ENCODE measurements at places on chromosomes 3 and 15.

GRCh38 chr3:42601896-42602581, 1.6 kb downstream of the NKTR start:
- DNase-seq, result no peak

GRCh38 chr3:99541181-99541580, 97.2 kb upstream of the COL8A1 start:
- DNase-seq, result no peak

DNA sequence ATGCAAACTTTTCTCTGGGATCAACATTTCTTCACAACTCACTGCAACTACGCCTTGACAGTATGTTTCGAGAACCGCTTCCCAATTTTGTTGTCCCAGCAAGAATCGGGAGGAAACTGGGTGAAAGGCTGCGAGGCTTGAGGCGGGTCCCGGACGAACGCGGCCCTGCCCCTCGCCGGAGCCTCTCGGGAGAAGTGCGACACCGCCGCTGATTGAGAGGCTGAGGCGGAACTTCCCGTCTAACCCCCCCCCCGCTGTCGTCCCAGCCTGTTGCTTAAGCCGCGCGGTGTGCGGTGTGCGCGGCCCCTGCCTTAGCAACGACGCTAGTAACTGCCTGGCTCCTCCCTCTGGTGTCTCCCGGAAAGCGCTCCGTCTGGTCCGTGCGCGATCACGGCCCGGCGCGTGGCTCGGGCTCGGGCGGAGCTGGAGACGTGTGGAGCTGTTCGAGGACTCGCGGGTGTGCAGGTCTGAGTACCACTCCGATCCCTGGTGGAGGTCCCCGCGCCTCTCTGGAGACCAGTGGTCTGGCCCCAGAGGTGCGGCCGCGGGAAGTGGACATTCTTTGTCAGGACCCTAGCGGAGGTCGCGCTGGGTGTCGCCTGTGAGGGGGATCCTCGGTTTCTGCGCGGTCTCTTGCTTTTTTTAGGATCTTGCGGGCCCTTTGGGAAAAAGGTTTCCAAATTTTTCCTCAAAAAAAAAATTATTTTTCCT, at the start of the genes DTWD1 and FAM227B:
DTWD1 (plus strand) TSS at position 391 of the 711 bp plus-strand sequence. CDS start 4,120 bp downstream, outside the sequence.
FAM227B (minus strand) TSS at position 161 of the 711 bp plus-strand sequence. CDS start 5,647 bp downstream, outside the sequence.
- DNase-seq, result peak; percentile 94

- DNase-seq, result no peak
Measured at GRCh38 chr3:20099060-20099459, 58.8 kb downstream of the KAT2B start.

GRCh38 chr3:195813916-195814640, 2.3 kb upstream of the MUC4 start:
- no peak for DNase-seq

DNA sequence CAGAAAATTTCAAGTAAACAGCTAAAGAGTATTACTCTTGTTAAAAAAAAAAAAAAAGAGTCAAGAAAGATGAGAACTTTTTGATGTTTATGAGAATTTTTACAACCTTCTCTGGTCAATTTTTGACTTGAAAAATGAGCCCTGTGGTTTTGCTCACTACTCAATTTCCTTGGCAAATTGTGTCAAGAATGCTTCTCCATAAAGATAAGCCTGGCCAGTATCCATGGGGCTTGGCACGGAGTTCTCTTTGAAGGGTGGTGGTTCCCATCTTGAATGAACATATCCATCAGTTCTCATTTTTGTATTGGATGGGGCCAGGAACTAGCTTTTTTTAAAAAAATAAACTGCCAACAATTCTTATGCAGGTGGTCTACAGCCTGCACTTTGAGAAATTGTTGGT, 179.9 kb downstream of the RYR3 start:
- DNase-seq, result no peak

- peak; percentile 81 for DNase-seq
Measured at GRCh38 chr15:63497642-63498467, 6.5 kb upstream of the USP3 start.

- DNase-seq, result no peak
Measured at GRCh38 chr3:171345107-171345843, 114.9 kb downstream of the TNIK start.

GRCh38 chr3:192907784-192908183, 9.9 kb downstream of the MB21D2 start:
- DNase-seq, result no peak

- no peak for DNase-seq
Measured at GRCh38 chr3:171792531-171792930, 17.8 kb downstream of the PLD1 start.

- DNase-seq, result no peak
Measured at GRCh38 chr3:17852217-17852616, 109.8 kb upstream of the TBC1D5 start.

- no peak for DNase-seq
Measured at GRCh38 chr15:85475317-85475701, 94.9 kb downstream of the AKAP13 start.

DNA sequence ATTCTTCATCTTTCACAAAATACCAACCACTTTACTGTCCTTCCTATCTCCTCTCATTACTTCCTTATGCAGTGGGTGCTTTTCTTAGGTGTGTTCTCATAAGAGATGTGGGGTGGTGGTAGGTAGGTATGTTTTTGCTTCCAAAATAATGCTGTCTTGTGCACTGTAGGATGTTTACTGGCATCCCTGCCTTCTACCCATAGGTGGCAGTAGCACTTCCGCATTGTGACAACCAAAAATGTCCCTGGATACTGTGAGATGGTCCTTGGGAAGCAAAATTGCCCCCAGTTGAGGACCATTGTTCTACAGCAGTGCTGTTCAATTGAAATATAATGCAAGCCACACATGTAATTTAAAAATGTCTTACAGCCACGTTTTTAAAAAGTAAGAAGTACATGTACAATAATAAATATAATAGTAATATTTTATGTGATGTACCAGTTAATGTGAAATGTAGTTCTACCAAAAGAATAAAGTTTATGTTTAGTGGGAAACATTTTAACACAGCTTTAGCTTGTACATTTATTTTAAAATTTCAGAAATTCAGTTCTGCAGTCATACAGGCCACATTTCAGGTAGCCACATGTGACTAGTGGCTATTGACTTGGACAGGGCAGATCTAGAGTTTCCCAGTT, 75.2 kb downstream of the NEO1 start:
- DNase-seq, result peak; percentile 48

GRCh38 chr15:71753346-71753745, 57.0 kb upstream of the NR2E3 start:
- DNase-seq, result no peak

- no peak for DNase-seq
Measured at GRCh38 chr3:181212271-181212670, 222.7 kb upstream of the DNAJC19 start.
